ENCODE measurements at places on chromosomes 12 and 14. TPM values are rescaled to one million over a fixed set of nuclear protein-coding genes. Genes with fewer than 3 reads are reported as not detected.

- no peaks in the 10 kb centered on the region for H3K36me3 ChIP-seq
- H3K27me3 ChIP-seq = no peaks in the 10 kb centered on the region
- DNase-seq = no peak
- H3K27ac ChIP-seq = no peak overlapping the region
- H3K4me3 ChIP-seq = peak overlapping the region; percentile 4
- peaks cover 3% of the 10 kb centered on the region for H3K4me1 ChIP-seq
Measured at GRCh38 chr12:48265777-48266176, 62.7 kb upstream of the OR10AD1 start.

GRCh38 chr12:25971654-25972041 is 13.2 kb downstream of the RASSF8 start:
- no peaks in the 10 kb centered on the region for H3K4me1 ChIP-seq
- DNase-seq = no peak
- no peak overlapping the region for H3K4me3 ChIP-seq

DNA sequence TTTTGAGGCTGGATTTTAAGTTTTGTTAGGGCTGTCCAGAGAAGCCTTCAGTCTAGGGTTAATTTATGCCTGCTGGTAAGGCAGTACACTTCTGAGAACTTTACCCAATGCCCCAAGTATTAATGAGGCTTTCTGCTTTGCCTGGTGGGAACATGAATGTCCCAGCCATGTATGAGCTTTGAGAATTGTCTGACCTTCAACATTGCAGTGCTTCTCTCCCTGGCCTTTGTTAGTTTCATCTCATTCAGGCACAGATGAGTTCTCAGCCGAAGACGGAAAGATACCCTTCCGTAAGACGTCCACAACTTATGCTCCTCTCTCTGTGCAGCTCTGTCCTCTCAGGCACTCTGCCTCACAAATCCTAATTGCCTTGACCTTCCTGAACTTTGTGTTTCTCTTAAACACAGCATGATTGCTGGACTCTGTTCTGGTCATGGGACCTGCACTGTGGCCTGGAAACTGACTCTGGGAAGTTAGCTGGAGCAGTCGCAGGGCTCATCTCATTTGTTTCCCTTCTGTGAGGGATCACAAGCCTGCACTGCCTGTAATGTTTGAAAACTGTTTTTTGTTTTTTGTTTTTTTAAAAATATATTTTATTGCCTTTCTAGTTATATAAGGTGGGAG is 15.7 kb downstream of the CHPT1 start:
- H3K27me3 ChIP-seq = no peaks in the 10 kb centered on the region
- H3K27ac ChIP-seq = no peak overlapping the region
- DNase-seq = no peak
- peaks cover 13% of the 10 kb centered on the region for H3K36me3 ChIP-seq
- H3K4me3 ChIP-seq = no peak overlapping the region

DNA sequence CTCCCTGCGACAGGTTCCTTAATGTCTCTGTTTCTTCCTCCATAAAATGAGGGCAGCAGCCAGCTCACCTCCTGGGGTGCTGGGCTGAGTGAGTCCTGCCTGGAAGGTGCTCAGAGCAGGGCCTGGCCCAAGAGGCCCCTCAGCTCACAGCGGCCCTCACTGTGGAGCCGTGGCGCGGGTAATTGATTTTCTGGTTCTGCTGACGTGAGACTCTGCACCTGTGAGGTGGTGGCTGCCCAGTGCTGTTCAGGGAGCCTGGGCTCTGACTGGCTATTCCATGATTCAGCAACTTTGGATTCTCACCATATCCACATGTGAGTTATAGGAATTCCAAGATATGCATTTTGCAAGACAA is 266.6 kb downstream of the ADGRD1 start:
- DNase-seq = no peak
- H3K27me3 ChIP-seq = no peaks in the 10 kb centered on the region
- peaks cover 22% of the 10 kb centered on the region for H3K4me1 ChIP-seq
- no peaks in the 10 kb centered on the region for H3K36me3 ChIP-seq
- no peak overlapping the region for H3K4me3 ChIP-seq

The SLC4A8 gene
- 3.2 TPM for total RNA-seq

The FRMD6 gene
- total RNA-seq = 0.30 TPM

GRCh38 chr12:713281-713875 is 39.0 kb upstream of the WNK1 start:
- no peaks in the 10 kb centered on the region for H3K36me3 ChIP-seq
- no peaks in the 10 kb centered on the region for H3K4me1 ChIP-seq
- H3K27me3 ChIP-seq = no peaks in the 10 kb centered on the region
- H3K4me3 ChIP-seq = no peak overlapping the region

DNA sequence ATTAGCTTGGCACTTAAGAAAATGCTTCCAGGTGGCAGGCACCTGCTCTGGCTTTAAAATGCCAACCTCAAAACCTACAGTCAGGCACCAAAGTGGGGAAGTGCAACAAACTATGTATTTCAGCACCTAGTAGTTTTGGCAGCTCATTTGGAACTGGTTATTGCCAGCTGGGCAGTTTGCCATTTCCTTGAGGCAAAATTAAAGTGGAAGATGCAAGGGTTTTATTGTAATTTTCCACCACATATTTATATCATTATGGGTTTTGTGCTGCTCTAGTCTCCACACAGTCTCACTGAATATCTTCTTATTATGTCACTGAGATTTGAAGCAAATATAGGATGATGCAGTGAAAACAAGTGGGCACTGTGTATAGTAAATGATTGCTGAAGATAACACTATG is 117.0 kb downstream of the PRKD1 start:
- H3K36me3 ChIP-seq = no peaks in the 10 kb centered on the region
- DNase-seq = no peak

DNA sequence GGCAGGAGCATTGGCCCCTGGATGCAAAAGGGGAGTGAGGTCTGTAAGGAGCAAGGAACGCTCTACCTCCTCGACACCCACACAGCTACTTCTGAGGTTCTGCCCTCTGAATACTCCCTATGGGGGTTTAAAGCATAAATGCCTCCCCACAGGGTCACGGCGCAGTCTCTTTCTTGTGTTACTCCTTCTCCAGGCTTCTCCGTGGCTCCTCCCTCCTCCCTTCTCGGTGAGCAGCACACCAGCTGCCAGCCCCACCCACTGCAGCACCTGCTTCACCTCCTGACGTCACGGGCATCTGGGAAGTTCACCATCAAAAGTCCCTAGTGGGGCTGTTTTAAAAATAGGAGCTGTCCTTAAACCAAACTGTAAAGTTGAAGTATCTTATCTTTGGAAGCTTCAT is 67.3 kb downstream of the SPTB start:
- DNase-seq = peak; percentile 70
- H3K4me3 ChIP-seq = no peak overlapping the region
- no peaks in the 10 kb centered on the region for H3K36me3 ChIP-seq
- no peaks in the 10 kb centered on the region for H3K27me3 ChIP-seq
- peaks cover 6% of the 10 kb centered on the region for H3K4me1 ChIP-seq
